CD4-positive, alpha-beta T cell treated with Interleukin-6 at 100 ng/mL for 8 hours (primary cell): ENCODE measurements at places on chromosomes 3 and 15.

DNA sequence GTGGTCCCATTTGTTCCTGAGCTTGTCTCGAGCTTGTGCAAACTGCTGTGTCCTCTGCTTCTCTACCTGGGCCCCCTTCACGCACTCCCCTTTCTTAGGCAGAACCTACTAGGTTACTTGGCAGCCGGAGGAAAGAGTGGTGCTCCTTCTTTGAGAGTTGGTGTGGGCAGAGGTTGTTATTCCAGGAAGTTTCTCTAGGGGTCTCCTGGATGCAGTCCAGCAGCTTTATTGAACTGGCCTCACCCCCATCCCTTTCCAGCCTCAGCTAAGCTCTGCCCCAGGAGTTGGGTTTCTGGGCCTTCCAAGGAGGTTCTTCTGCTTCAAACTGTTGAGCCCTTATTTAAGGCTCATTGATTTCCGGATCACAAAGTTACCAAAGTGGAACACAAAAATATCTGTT is 103.2 kb downstream of the C3orf70 start:
- no peak for DNase-seq

- no peak for DNase-seq
Observed at GRCh38 chr3:150972366-150973071, at the start of gene CLRN1. Gene CLRN1, minus strand, starts transcription at chr3:150972727. Its CDS starts 19 bp downstream, at chr3:150972708.

GRCh38 chr15:94631608-94632007 is 400.2 kb downstream of the MCTP2 start:
- no peak for DNase-seq

DNA sequence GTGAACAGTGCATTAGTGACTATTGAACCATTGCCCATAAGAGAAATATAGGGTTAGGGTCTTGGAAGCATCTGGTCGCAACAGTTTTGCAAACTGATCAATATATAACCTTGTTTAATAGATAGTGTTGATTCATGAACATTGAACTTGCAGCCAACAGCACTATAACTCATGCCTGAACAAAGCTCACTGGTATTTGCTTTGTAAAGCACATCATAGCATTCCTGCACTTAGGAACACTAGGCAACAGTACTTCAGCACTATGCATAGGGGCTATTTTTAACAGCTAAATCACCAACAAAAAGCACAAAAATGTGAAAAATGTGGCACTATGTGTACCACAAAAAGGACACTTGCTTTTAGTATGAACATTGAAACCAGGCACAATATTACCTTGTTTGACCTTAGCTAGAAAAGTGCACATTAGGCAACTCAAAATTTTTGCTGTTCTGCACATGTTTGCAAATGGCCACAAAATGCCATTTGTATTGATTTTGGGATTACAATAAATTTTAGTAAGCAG is 68.0 kb downstream of the OXNAD1 start:
- no peak for DNase-seq

DNA sequence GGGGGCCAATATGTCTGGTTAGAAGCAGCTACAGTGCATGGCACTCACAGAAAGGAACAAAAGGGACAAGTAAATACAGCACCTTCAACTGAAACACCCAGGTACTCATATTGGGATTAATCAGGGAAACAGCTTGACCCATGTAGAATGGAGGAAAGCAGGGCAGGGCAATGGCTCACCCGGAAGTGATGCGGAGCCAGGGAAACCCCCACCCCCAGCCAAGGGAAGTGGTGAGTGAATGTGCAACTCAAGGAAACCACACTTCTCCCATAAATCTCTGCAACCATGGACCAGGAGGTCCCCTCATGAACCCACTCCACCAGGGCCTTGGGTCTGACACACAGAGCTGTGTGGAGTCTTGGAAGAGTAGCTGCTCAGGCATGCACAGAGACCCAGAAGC is 117.1 kb downstream of the MTHFS start:
- no peak for DNase-seq

- DNase-seq = peak; percentile 37
Observed at GRCh38 chr3:28328188-28329151, 20.1 kb upstream of the ZCWPW2 start.

DNA sequence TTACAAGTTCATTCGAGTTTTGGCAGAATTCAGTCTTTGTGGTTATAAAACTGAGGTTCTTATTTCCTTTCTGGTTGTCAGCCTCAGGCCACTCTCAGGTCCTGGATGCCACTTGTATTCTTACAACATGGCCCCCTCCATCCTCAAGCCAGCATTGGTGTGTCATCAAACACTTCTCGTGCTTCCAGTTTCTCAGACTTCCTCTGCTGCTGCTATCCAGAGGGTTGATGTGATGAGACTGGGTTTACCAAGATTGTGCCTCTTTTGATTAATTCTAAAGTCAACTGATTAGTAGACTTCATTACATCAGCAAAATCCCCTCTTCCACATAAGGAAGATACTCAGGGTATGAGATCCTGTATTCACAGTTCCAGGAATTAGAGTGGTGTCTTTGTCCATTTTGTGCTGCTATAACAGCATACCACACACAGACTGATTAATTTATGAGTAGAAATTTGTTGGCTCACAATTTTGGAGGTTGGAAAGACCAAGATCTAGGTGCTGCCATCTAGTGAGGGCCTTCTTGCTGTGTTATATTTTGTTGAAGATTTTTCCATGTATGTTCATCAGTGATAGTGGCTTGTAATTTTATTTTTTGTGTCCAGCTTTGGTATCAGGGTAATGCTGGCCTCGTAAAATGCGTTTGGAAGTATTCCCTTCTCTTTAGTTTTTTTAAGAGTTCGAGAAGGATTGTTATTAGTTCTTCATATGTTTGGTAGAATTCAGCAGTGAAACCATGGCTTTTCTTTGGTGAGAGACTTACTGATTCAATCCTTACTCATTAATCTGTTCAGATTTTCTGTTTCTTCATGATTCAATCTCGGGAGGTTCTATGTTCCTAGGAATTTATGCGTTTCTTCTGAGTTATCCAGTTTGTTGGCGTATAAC is 11.1 kb downstream of the LRCH3 start:
- DNase-seq = peak; percentile 29

DNA sequence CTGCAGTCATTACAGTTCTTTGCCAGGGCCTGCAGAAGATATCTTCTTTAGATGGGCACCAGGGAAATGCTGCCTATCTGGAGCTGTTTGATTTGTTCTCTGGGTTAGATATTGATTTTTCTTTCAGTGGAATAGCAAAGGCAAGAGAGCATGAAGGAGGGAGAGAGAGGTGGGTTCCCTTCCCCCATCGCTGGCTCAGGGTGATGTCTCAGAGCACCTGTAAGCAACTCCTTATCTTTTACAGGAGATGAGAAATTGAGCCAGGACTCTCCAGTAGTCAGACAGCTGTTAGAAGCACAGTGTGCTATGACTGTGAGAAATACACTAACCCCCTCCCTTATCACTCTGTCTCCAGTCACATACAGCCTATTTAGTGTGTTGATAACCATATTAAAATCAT is 89.3 kb upstream of the SLC24A5 start:
- DNase-seq = no peak

- no peak for DNase-seq
Observed at GRCh38 chr15:50137893-50138292, 18.9 kb upstream of the ATP8B4 start.

- DNase-seq = no peak
Observed at GRCh38 chr3:18134386-18135059, 290.6 kb downstream of the SATB1 start.

GRCh38 chr3:17290894-17291293 is 406.1 kb downstream of the PLCL2 start:
- no peak for DNase-seq

DNA sequence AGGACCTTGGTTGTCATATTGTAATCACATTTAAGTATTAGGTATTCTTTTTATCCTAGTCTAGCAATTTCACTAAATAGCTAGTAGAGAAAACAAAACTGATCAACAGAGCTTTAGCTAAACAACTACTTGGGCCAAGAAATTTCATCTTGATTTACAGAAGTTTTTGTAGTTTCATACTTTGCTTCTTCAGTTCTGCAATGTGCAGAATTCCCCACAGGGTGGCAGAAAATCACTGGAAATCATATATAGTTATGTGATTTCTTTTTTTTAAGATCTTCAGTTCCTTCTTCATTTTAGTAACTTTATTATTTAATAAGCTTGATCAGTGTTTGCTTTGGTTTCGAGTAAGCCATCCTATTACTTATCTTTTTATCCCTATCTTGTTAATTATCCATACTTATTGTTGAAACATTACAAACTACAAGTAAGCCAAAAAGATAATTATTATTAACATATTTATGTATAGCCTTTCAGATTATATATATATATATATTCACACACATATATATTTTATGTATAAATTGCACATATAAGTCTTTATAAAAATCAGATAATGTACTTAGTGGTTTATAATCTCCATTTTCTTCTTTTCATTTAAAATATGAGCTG is 2.2 kb upstream of the BNIP2 start:
- peak; percentile 44 for DNase-seq

DNA sequence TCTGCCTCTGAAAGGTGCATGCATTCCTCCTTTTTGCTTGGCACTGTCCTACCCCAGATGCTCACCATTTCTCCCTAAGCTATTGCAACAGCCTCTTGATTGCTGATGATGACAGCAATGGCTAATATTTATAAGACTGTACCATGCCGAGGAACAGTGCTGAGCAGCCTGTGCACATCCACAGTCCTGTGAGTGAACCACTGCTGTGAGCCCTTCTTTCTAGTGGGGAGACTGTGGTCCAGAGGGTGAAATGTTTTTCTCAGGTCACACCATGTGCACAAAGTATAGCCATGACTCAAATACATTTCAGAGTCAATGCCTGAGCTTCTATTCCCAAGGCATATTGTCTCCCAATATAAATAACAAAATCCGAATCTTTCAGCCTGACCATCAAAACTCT is 231.2 kb upstream of the LRTM1 start:
- no peak for DNase-seq

GRCh38 chr3:151327571-151328198 is 1.7 kb downstream of the P2RY13 start:
- no peak for DNase-seq

GRCh38 chr3:136414476-136414875 is 164.3 kb downstream of the PCCB start:
- DNase-seq = no peak

- DNase-seq = no peak
Observed at GRCh38 chr3:32062950-32063582, 43.4 kb upstream of the GPD1L start.

DNA sequence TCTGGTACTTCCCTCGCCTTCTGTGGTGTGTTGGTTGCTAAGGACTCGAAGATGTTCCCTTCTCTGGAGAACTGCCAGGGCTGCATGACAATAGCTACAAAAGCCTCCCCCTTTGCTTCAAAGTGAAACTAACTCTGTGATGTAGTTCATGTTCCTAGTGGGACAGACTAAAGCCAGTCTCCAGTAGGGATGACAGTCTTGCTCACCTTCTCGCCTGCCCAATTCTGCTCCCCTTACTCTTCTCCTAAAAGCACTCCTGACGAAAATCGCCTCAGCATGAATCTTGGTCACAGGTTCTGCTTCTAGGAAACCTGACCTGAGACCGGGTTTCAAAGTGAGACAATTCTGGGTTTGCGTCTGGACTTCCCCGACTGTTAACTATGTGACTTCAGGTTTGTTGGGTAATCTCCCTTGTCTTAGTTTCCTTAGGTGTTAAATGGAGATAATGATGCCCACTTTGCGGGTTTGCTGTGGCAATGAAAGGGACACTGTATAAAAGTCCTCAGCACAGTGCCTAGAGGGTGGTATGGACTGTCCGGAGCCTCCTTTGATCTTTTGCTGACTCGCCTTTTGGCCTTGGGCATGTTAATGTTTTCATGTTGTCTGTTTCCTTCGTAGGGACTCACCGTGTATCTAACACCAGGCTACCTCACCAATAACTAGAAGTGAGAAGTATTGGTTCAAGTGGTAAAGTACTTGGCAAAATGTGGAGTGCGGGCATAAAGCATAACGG is 24.9 kb upstream of the THRB start:
- no peak for DNase-seq

- DNase-seq = no peak
Observed at GRCh38 chr15:42355291-42355690, 4.0 kb upstream of the CAPN3 start.

GRCh38 chr3:4493941-4494894 is 1.1 kb downstream of the ITPR1 start:
- no peak for DNase-seq

DNA sequence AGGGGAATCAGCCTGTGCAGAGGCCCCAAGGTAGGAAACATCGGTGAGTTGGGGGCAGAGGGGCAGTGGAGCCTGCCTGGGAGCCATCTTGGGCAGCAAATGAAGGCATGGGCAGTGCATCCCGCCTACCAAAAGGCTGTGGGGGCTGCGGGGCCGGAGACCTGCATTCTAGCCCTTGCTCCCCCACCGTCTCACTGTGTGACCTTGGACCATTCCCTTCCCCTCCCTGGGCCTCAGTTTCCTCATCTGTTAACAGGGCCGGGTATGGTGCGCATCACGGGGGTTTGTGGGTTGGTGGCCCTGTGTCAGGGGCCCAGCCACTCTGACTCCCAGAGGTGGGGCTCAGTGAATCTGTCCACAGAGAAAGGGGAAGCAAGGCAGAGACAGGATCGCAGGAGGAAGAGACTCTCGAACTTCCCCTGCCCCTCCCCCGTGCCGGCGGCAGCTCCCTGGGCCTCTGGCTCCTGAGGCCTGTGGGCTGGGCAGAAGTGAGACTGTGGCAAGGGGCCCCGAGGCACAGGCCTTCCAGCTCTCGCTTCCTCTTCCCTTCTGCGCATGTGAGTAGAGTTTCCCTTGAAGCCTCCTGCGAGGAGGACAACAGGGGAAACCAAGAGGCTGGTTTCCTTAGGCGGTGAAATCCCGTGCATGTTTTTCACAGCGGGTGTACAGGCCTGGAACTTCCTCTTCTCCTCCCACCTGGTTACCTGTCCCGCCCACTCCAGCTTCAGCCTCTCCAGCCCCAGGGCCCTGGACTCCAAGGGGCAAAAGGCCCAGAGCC is 42.9 kb downstream of the IDH2 start:
- peak; percentile 74 for DNase-seq

DNA sequence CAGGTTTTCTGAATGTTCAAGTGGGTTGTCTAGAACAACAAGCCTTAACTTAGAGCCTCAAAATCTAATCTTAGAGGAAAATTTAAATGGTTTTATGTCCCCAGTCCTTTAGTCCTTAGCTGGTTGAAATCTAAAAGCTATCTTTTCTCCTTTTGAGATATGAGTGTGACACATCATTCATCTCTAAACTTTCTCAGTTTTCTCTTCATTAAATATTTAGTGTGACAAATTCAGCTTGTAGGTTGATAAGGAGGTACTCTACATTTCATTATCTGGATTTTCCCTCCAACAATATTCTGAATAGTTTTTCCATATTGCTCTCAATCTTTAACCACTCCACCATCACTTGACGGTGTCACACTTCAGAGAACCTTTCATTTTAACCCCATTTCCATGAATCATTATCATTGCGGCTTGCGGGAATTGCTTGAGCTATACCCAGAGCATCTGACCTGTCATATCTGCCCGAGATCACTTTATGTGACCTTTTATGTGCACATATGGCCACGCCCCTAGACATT is 16.1 kb upstream of the ATP8B4 start:
- DNase-seq = no peak

GRCh38 chr3:106120356-106120755 is 251.5 kb upstream of the CBLB start:
- DNase-seq = no peak

GRCh38 chr15:60083318-60083717 is 79.2 kb downstream of the FOXB1 start:
- no peak for DNase-seq
